A549 treated with Mapracorat at 1 μM for 4 hours (cell line): ENCODE measurements at places on chromosomes 13 and 19. TPM values are rescaled to one million over a fixed set of nuclear protein-coding genes. Genes with fewer than 3 reads are reported as not detected.

The TTYH1 gene
- 0.42 TPM in 1 of 5 replicates, not detected in the others for total RNA-seq

The MCEMP1 gene
- not detected in 5 replicates for total RNA-seq

The TNFRSF19 gene
- total RNA-seq, result 2.6 to 4.2 TPM (median 3.5 TPM) in 5 replicates

The ZFP14 gene
- 1.4 to 2.6 TPM (median 2.3 TPM) in 5 replicates for total RNA-seq

The GPX4 gene
- 425 to 512 TPM (median 484 TPM) in 5 replicates for total RNA-seq
